Endothelial cell of coronary artery (primary cell): ENCODE measurements at places on chromosomes 5 and 9. TPM values are rescaled to one million over a fixed set of nuclear protein-coding genes. Genes with fewer than 3 reads are reported as not detected.

Gene STRBP
- total RNA-seq, result 10.7 and 11.7 TPM in 2 replicates

Gene ARRDC1
- 17.6 and 24.2 TPM in 2 replicates for total RNA-seq

Gene CEP78
- 17.5 and 19.0 TPM in 2 replicates for total RNA-seq

Gene HRCT1
- 0.56 and 3.7 TPM in 2 replicates for total RNA-seq

Gene TMOD1
- 0.09 and 0.28 TPM in 2 replicates for total RNA-seq

Gene DRD1
- total RNA-seq, result not detected in 2 replicates

Gene DDX4
- not detected in 2 replicates for total RNA-seq

Gene PROB1
- total RNA-seq, result 0.72 and 1.2 TPM in 2 replicates

Gene CBY3
- total RNA-seq, result 0.09 and 0.18 TPM in 2 replicates

Gene MEGF10
- total RNA-seq, result 0.09 and 0.36 TPM in 2 replicates

Gene PTGES
- total RNA-seq, result 0.09 and 0.28 TPM in 2 replicates

Gene SLC46A2
- not detected in 2 replicates for total RNA-seq

Gene UNC5A
- total RNA-seq, result 0.36 and 0.66 TPM in 2 replicates
